ENCODE measurements at places on chromosomes 2 and 18. TPM values are rescaled to one million over a fixed set of nuclear protein-coding genes. Genes with fewer than 3 reads are reported as not detected.

DNA sequence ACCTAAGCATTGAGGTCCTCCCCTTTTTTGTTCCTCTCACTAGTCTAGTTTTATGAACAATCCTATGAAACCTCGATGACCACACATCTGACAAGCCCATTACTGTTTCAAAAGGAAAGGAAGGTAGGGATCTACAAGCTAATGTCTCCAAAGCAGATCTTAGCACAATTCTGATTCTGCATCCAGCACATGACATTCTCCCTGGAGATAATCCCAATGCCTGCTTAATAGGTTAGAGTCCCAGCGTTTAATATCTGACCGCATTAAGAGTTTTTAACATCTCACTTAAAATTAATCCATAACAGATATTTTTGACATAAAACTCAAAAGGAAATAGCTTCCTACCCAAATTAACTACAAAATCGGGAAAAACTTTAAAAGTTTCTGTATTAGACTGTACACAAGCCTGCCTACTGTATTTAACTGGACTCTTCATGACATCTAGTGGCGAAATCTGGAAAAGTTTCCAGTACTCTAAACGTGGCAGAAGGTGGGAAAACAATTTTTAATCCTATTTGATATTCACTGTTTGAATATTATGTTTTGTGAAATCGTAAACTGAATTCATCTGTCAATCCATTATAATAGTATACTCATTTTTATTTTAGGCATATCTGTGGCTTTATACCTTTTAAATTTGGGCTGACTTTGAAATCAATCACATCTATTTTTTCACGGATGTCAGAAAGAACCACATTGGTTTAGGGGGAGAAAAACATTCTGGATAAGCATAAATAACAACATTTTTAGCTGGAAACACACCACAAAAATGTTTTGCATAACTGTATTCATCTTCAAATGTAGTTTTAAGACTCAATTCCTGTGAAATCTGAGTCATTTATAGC, 62.4 kb downstream of the TXNL1 start:
- DNase-seq: peak; percentile 36

GRCh38 chr2:109129356-109129920, 433 bp downstream of the SH3RF3 start:
- DNase-seq: no peak

DNA sequence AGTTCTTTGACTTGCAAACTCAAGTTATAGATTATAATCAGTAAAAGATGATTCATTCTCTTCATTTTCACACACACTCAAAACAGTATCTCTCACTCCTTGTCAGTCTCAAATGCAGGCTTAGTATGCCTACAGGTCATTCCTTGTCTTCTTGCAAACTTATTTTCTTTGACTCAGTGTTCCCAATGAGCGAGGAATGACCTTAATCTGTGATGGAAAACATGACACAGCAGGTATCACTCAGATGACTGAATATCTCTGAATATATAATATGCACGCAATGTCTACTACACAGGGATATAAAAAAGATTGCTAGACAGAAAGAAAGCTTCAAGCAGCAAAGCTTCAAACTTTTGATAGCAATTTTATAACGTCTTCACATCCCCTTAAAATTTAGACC, 127.8 kb upstream of the RGPD4 start:
- no peak for DNase-seq

DNA sequence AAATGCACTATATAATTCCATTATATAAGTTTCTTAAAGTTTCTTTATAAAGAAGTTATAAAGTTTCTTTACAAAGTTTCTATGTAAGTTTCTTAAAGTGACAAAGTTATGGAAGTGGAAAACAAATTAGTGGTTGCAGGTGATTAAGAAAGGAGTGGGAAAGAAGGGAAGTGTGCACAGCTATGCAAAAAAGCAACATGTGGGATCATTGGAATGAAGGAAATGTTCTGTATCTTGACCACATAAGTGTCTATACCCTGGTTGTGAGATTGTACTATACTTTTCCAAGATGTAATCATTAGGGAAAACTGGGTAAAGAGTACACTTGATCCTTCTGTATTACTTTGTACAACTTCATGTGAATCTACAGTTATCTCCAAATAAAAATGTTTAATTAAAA, 1541.1 kb downstream of the LRP1B start:
- no peak for DNase-seq

DNA sequence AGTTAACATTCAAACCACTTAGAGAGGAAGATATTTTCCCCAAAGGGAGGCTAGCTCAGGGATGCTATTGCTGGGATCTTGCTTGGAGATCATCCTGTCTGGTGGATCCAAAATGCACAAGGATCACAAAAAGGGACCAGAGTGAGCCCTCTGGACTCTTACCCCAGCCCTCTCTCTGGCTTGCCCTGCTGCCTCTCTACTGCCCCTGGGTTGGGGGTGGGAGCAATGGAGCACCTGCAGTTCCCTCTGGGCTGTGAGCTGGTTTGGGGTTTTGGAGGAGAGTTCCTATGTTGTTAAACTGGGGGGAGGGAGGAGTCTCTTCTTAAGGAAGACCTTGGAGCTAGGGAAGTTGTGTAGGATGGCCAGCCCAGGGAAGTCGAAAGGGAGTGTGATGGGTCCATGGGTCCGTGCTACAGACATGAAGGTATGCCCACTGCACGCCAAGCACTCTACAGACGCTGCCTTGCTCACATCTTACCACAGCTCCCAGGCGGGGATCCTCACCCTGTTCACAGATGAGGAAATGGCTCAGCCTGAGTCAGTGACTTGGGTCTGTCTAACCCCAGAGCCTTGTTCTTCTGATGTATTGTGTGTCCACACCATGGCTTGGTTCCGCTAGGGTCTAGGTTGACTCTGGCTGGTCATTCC, 3.8 kb downstream of the LBH start:
- no peak for DNase-seq

- peak; percentile 56 for DNase-seq
Observed at GRCh38 chr2:232444409-232445148, 11.4 kb upstream of the ALPI start.

Gene CCL20
- 903 TPM for polyA plus RNA-seq
